ENCODE measurements at places on chromosomes 1 and 21.

- no peak for DNase-seq
These were observed 1223.8 kb downstream of the AMY1C start for GRCh38 chr1:104973516-104973915.

DNA sequence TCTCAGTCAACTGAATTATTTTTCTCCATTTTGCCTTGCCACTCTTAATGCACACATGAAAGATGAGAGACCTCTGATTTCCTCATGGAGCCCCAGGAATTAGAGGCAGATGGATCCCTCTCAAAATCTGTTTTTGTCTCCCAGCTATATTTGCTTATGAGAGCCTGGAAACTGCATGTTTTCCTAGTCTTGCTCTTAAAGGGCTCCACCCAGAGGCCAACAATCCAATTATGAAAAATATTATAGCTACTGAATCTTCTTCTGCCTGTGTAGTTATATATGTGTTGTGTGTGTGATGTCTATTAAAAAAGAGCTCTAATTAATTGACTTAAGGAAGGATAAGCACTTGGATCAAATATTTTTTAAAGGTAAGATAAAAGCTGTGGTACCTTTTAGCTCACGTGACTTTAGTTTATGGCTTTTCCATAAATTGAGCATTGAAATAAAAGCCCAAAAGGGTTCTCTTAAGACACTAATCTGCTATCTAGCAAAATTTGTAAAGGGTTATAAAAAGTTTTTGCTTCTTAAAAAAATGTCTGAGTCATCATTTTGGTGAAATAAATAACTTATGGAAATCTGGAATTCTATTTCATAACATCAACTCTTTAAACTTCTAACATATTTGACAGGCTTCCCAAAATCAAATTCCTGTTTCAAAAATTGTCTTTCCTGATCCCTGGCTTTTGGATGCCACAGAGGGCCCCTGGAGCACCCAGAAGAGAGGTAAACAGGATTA lies 31.2 kb upstream of the TSPEAR start:
- DNase-seq = no peak

- DNase-seq = no peak
These were observed 5.5 kb downstream of the RCC2 start for GRCh38 chr1:17434016-17434415.

DNA sequence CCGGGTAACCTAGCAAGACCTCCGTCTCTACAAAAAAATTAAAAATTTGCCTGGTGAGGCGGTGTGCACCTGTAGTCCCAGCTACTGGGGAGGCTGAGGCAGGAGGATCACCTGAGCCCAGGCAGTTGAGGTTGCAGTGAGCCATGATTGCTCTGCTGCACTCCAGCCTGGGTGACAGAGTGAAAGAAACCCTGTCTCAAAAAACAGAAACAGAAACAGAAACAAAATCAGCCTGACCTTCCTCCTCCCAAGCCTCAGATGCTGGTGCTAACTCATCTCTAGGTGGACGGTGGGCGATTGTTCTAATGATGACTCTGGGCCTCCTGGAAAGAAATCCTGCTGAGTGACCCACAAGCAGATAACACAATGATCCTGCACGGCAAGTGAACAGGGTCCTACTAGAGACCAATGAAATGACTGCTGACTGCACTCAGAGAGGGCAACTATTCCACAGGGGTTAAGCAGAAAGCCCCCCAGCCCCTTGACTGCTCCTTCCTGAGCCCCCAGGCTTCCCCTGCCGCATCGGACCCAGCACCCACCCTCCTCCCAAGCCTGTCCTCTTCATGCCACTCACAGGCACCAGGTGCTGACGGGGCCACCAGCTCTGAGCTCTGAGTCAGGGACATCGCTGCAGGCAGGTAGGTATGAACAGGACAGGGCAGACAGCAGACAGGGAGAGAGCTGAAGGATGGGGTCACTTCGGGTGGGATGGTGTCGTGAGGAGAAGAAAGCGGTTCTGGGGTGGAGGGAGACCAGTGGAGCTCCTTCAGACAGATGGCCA lies 27.8 kb upstream of the LRRC38 start:
- DNase-seq = no peak

DNA sequence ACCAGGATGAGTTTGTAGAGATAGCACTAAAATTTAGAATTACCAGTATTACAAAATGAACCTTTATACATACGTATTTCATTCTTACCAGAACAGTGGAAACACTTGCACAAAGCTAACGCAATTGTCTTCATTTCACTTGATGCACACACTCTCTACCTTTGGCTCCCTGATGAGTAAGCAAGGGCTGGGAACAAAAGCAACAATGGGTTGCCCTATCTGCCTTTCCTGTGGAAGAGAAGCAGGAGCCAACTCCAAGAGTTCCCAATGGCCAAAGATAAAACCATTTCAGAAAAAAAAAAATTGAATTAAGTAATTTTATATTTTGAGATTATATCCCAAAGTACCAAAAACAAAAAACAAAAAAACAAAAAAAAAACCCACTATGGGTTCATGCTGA lies 344.1 kb upstream of the GREM2 start:
- no peak for DNase-seq

- DNase-seq = no peak
These were observed 6.9 kb upstream of the SLC35D1 start for GRCh38 chr1:67060811-67061218.

DNA sequence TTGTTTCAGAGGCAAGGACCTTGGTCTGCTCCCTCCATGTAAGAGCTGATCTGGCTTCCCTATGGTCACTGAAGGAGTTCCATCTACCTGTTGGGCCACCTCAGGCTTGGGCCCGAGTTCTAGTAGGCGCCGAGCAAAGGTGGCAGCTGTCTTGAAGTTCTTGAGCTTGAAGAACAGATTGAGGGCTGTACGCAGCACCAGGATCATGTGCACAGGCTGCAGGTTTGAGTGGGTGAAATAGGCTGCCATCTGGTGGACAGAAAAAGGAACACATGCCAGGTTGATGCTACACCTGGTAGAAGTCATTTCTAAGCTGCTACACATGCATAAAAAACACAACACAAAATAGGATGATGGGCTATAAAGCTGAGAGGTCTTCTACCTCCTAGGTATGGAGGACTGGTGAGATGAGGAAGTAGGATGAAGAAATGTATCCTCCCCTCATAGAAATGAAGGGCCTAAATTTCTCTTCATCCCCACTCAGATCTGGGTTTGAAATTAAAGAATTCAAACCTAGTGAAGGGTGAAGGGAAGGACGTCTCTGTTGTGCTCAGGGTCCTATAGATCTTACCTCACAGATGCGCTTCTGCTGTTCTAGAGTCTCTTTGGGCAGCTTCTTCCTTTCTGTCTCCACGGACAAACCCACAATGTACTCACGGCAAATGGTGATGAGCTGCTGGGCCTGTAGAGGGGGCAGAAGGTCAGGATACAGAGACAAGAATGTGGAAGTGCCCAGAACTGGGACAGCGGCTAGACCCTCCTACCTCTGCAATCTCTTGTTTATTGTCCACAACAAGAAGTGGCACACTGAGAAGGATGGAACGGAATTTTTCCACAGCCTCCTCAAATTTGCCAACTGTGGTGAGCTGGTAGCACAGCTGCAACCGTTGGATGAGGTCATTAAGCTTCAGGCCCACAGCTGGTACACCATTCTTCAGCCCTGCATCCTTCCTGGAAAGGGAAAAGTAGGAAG lies 6.6 kb upstream of the PEX19 start:
- DNase-seq = peak; percentile 37

DNA sequence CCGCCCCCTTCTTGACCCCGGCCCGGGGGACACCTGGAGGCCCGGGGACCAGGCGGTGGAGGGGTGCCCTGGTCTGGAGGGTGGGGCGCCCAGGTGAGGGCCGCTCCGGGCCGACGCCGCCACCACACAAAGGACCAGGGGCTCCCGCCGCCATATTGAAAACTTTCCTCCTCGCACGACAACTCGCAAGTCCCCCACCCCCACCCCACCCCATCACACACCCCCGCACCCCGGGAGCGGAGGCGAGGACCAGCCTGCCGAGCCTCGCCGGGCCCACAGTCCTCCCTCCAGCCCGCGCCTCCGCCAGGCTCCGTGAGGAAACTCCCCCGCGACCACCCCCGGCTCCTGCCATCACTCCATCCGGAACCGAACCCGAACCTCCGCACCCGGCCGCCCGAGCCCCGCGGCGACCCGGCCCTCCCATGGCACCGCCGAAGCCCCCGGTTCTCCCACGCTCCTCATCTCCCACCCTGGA lies 733 bp downstream of the KDM5B start:
- no peak for DNase-seq

DNA sequence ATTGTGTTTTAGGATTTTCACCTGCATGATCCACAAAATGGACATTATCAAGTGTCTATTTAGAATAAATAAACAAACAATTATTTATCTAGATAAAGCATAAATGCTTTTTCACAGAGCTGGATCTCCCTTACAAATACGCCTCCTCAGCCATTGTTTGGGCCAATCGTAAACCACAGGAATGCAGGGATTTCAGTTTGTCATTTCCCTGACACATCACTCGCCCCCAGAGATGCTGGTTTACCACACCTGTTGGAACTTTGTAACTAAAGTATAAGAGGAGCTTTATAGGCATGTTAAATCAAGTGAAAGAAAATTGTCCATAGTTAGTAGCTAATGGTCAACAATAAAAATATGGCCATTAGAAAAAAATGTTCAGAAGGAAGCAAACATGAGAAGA lies 40.3 kb downstream of the GPR88 start:
- no peak for DNase-seq

- no peak for DNase-seq
These were observed 1.2 kb downstream of the PIK3C2B start for GRCh38 chr1:204493145-204493983.

DNA sequence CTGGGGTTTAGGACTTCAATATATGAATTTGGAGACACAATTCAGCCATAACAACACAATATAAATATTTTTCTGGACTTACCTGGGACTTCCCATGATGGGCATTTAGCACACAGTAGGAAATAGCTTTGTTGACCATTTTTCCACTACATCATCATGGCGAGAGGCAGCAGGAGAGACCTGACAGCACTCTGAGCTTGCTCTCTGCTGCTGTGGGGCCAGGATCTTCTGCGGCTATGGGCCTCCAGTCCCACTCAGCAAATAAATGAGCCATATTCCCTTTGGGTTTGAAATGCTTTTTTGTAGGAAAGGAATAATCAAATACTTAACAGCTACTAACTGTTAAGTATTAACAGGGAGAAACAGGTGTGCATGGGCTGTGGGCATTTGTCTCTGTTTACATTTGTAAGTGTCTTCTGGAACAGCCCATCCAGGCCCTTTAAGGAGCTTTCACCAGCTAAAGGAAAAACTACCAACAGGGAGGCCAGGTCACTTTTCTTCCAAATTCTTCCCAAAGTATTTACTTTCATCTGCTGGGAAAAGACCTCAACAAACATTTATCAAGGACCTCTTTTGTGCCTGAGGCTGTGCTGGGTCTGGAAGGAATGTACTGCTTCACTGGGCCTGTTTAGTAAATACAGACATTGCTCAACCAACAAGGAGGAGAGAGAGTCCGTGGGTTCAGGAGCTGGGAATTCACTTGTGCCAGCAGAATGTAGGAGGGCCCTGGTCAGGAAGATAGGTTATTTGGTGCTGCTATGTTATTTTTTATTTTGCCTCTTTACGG lies 133.2 kb downstream of the LRIG2 start:
- no peak for DNase-seq

GRCh38 chr1:147201276-147201675 lies 23.9 kb downstream of the FMO5 start:
- DNase-seq = no peak

- no peak for DNase-seq
These were observed 3.5 kb upstream of the FCMR start for GRCh38 chr1:206925106-206925736.

- no peak for DNase-seq
These were observed 141.3 kb upstream of the ADAMTS5 start for GRCh38 chr21:27108228-27108627.

GRCh38 chr1:50873458-50874187 lies 86.4 kb downstream of the FAF1 start:
- peak; percentile 36 for DNase-seq

DNA sequence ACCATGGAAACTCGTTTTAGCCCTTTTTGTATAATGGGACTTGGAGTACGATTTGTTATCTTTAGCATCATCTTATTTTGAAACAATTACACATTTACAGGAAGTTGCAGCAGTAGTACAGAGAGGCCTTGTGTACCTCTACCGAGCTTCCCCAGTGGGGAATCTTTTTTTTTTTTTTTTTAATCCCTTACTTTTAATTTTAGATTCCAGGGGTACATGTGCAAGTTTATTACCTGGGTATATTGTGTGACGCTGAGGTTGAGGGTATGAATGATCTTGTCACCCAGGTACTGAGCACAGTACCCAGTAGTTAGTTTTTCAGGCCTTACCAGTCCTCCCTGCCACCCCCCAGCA lies 45.9 kb downstream of the HHAT start:
- DNase-seq = no peak

GRCh38 chr1:94463056-94463764 lies 45.0 kb downstream of the ABCD3 start:
- DNase-seq = no peak

GRCh38 chr1:6891781-6892579 lies 106.7 kb downstream of the CAMTA1 start:
- no peak for DNase-seq

DNA sequence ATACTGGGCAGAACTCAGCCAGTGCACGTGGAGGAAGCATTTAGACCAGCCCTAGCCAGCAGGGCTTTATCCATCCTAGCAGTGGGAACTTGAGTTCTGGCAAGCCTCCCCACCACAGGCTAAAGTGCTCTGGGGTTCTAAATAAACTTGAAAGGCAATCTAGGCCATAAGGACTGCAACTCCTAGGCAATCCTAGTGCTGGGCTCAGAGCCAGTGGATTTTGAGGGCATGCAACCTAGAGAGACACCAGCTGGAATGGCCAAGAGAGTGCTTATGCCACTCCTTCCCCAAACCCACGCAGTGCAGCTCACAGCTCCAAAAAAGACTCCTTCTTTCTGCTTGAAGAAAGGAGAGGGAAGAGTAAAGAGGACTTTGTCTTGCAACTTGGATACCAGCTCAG lies 70.5 kb upstream of the APOBEC4 start:
- DNase-seq = no peak

DNA sequence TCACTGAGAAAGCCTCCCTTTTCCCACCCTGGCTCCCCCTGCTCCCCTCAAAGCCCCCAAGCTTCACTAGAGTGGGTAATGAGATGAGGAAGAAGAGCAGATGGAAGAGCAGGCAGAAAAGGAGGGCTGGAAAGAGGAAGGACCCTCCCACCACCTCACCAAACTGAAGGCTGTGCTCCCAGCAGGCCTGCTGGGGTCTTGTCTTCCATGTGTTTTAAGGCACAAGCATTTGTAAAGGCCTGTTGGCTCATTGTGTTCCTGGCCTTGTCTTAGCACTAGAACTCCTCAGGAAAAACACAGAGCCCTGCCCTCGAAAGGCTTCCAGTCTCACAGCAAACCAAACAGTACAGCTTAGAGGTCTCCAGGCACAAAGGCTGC lies 51.5 kb downstream of the TOMM20 start:
- DNase-seq = no peak

DNA sequence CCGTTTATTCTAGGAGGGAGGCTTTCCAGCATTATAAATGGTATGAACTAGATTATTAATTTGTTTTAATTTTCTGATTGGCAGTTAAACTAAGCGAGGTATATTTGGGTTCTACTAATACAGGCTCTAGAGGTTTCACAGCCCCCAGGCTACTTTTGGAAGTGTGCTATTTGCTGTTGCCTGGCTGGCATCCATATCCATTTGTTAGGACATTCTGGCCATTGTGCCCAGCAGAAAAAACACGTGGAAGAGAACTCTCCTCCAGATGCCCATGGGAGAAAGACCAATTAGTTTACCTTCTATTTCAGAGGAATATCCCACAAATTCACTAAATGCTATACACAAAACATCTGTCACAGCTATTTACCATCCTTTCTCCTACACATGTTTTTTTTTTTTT lies 29.3 kb downstream of the MACO1 start:
- no peak for DNase-seq

Measured in GM19239 (cell line).